ENCODE measurements at places on chromosomes 12 and 14.
A peak's percentile ranks its signal among the peaks of the same experiment; 100 is the strongest.

GRCh38 chr12:57476993-57477709, 2.5 kb downstream of the ARHGAP9 start:
- DNase-seq: no peak

DNA sequence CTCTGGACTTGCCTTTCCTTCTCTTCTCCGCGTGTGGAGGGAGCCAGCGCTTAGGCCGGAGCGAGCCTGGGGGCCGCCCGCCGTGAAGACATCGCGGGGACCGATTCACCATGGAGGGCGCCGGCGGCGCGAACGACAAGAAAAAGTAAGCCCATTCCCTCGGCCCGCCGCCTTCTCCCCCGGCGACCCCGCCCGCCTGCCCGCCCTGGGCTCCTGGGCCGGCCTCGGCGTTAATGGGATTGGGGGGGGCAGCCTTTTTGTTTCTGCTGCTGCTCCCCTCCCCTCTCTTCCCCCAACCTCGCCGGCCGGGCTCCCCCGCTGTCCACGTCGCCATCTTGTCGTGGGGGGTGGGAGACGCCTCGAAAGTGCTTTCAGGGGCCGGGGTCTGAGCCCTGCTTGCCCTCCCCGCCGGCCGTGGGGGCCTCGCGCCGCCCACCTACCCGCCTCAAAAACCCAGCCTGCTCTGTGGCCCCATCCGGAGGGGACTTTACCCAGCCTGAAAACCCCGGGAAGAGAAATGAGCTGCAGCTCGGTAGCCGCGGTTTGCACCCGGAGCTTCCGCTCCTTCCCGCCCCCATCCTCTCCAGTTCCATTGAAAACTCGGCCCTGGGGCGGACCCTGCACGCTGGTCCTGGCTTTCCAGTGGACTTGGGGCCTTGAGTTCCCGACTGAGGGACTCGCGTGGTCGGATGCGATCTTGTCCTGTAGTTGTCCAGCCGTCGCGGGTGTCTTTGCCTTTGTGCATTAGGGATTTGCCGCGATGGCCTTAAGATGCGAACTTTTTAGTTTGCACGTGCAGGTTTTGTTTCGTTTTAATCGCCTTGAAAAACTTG, 598 bp downstream of the HIF1A start:
- DNase-seq: peak; percentile 74

GRCh38 chr12:108806346-108806745, 51.0 kb downstream of the SSH1 start:
- DNase-seq: peak; percentile 34

GRCh38 chr12:66050610-66051009, 79.9 kb downstream of the LLPH start:
- DNase-seq: no peak

DNA sequence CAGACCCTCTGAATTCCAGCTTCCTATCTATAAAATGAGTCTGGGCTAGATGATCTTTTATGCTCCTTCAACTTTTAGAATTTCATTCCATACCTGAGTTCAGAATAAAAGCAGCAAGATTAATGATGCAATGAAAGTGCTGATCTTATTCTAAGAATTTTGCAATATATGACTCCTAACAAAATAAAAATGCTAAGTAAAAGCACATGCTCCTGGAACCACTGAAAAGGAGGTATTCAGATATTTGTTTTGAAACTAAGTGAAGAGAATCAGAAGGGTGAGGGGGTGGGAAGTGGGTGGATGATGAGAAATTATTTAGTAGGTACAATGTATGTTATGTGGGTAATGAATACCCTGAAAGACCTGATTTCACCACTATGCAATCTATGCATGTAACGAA, 216.6 kb downstream of the PTPRO start:
- DNase-seq: no peak

- DNase-seq: no peak
Observed at GRCh38 chr14:92507174-92507768, 6.3 kb upstream of the RIN3 start.
